ENCODE measurements at places on chromosomes 3 and 15. TPM values are rescaled to one million over a fixed set of nuclear protein-coding genes. Genes with fewer than 3 reads are reported as not detected.

The CCDC71 gene
- total RNA-seq: 14.3 TPM

- peak; percentile 15 for DNase-seq
Observed at GRCh38 chr3:159977295-159977694, 11.3 kb upstream of the IL12A start.

DNA sequence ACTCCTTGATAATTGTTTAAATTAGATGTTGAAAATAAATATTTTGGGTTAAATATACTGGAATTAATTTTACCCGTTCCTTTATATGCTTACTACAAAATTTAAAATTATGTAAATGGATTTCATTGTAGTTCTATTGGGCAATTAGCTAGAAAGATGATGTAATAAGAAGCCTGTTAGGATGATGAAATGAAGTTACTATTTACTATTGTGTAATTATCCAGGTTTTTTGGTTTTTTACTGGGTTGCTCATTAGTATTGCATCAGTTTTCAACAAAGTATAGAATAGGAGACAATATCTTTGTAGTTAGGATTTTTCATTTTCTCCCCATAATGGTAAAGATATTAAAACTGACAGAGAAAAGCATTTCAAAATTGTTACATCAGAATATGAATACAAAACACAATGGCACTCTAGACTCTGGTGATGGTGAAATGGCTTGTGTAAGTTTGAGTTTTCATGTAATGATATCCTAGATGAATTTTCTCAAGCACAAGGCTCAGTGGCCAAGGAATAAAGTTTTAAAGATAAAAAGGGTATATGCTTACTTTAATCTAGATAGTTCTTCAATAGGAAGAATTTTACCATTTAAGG is 222.0 kb downstream of the P3H2 start:
- DNase-seq: no peak

GRCh38 chr3:12868039-12869034 is 27.0 kb upstream of the RPL32 start:
- peak; percentile 77 for DNase-seq

DNA sequence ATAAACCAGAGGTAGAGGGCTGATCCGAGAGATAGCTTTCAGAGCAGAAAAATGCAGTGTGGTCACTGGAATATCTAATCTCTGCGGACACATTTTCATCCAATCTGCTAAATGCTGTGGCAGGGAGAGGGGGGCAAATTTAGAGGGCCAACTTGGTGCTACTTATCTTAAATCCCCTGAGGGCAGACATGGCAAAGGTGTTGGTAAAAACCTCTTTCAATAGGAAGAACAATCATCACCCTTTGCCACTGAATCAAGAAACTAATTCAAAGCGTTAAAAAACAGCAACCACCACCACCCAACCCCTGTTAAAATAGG is 152.9 kb downstream of the MECOM start:
- no peak for DNase-seq

The CATSPER2 gene
- 0.53 TPM for total RNA-seq

DNA sequence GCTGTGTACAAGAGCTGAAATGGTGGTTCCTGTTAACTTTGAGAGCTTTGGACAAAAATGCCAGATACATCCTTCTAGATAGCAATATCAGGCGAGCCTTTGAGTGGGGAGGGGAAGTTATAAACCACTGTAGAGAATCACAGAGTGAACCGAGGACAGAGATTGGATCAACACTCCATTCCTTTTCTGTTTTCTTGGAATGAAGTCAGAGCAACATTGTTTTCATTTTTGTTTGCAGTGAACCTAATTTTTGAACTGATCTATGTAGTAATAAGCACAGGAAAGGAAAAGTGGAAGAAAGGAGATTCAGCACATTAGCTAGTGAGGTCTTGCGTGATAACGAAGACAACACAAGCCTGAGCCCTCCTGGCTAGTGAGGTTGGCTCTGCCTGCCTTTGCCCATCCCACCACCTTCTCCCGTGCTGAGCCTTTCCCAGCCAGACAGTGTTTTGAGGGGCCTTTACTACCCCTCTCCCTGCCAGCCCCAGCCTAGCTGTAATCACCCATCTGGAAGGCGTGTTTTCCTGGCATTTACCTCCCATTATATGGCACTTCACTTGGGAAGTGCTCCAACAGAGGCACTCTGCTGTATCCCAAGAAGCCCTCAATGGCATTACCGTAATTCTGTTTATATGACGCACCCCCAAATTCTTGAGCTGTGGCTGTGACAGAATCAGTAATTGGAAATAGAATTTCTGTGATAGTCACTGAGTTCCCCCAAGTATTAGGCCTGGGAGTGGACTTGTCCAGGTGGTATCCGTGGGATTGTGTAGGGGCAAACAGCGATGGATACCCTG is 129.8 kb downstream of the CACNA1D start:
- no peak for DNase-seq

The PLA2G4E gene
- total RNA-seq: not detected

DNA sequence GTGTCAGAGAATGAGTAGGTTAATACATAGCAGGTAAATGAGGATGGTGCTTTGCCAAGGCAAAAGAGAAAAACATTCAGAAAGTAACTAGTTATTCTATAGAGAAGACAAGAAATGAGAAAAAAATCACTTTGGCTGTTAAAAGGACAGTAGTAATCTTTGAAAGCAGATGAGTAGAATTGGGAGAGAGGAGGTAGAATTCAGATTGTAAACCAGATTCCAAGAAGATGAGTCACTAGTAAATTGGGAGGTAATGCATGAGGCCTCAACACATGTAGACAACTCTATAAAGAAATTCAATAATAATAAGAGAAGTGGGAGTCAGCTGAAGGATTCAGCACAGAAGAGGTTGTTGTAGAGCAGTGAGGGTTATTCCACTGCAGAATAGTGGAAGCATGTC is 81.4 kb downstream of the MBNL1 start:
- DNase-seq: no peak

The GPR62 gene
- total RNA-seq: not detected

The CAV3 gene
- not detected for total RNA-seq
